ENCODE measurements at places on chromosomes 11 and 22.

DNA sequence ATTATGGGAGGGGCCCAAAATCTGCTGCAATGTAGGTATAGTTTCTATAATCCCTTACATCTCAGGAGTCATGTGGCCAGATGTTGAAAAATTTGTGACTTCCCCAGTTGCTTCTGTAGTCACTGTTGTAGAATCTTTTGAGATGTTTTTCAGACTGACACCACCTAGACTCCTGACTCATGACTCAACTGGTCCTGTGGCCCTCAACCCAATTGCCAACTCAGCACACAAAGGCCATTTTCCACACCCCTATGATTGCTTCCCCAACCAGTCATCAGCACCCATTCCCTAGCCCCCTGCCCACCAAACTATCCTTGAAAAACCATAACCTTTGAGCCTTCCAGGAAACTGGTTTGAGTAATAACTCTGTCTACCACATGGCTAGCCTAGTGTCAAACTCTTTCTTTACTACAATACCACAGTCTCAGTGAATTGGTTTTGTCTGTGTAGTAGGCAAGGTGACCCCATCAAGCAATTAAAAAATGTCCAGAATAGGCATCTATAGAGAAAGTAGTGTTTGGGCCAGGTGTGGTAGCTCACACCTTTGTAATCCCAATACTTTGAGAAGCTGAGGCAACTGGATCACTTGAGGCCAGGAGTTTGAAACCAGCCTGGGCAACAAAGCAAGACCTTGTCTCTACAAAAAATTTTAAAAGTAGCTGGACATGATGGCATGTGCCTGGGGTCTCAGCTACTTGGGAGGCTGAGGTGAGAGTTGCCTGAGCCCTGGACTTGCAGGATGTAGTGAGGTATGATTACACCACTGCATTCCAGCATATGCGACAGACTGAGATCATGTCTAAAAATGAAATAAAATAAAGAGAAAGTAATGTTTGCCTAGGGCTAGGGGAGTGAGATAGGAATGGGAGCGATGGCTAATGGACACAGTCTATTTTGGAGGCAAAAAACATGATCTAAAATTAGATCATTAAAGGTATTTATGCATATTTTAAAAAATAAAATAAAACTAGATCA, 24.1 kb upstream of the FEZ1 start:
- H3K4me1 ChIP-seq = no peaks in the 10 kb centered on the region
- no peak overlapping the region for H3K4me3 ChIP-seq
- H3K36me3 ChIP-seq = no peaks in the 10 kb centered on the region
- DNase-seq = no peak
- H3K27ac ChIP-seq = no peak overlapping the region

GRCh38 chr11:4466131-4466870, 16.1 kb upstream of the OR52K1 start:
- DNase-seq = no peak
- H3K36me3 ChIP-seq = no peaks in the 10 kb centered on the region
- H3K27me3 ChIP-seq = no peaks in the 10 kb centered on the region
- no peaks in the 10 kb centered on the region for H3K4me1 ChIP-seq

GRCh38 chr11:128632141-128632791, 44.9 kb upstream of the ETS1 start:
- H3K4me1 ChIP-seq = no peaks in the 10 kb centered on the region
- peak; percentile 3 for DNase-seq
- no peak overlapping the region for H3K27ac ChIP-seq
- H3K4me3 ChIP-seq = no peak overlapping the region
- H3K27me3 ChIP-seq = 0 out of 2 replicates have a peak, but pooled peaks cover 1% of the 10 kb centered on the region

DNA sequence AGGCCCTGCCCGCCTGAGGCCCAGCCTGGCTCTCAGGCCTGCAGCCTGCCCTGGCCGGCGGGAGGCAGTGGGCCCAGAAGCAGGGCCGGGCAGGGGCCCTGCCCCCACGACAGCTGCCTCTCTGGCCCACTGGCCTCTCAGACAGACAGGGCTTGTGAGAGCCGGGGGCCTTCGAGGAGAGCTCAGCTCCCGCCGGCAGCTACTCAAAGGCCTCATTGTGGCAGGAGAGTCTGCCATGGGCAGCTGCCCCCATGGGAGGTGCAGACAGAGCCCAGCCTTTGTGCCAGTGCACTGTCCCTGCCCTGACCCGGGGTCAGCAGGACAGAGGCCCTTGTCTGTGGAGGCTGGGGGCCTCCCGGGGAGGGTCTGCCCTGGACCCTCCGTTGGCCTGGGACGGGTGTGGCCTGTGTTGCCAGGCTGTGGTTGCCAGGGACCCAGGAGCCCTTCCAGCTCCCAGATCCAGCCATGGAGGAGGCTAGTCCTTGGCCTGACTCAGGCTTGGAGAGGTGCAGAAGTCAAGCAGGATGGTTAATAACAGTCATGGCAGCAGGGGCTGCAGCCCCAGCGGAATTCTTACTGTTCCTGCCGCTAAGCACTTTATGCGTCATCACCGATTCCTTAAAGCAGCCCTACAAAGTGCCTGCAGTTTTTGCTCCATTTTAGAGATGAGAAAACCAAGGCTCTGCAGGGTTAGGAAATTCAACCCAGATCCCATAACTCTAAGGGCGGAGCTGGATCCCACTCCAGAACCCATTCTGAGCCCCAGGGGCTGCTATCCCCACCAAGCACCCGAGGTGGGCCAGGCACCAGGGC, 12.5 kb downstream of the FLRT1 start:
- DNase-seq = peak; percentile 66
- H3K4me1 ChIP-seq = peaks cover 29% of the 10 kb centered on the region

- H3K27me3 ChIP-seq = no peaks in the 10 kb centered on the region
- peak overlapping the region; percentile 44 for H3K27ac ChIP-seq
- peaks cover 25% of the 10 kb centered on the region for H3K36me3 ChIP-seq
- no peak overlapping the region for H3K4me3 ChIP-seq
- H3K4me1 ChIP-seq = peaks cover 85% of the 10 kb centered on the region
These were observed 9.0 kb upstream of the AHNAK start for GRCh38 chr11:62555464-62556107.

- H3K4me3 ChIP-seq = no peak overlapping the region
- no peak overlapping the region for H3K27ac ChIP-seq
- H3K4me1 ChIP-seq = no peaks in the 10 kb centered on the region
These were observed 356.5 kb downstream of the INSC start for GRCh38 chr11:15471048-15471894.

All from HepG2 (cell line).